ENCODE measurements at places on chromosomes 6 and 20.
A peak's percentile ranks its signal among the peaks of the same experiment; 100 is the strongest.

DNA sequence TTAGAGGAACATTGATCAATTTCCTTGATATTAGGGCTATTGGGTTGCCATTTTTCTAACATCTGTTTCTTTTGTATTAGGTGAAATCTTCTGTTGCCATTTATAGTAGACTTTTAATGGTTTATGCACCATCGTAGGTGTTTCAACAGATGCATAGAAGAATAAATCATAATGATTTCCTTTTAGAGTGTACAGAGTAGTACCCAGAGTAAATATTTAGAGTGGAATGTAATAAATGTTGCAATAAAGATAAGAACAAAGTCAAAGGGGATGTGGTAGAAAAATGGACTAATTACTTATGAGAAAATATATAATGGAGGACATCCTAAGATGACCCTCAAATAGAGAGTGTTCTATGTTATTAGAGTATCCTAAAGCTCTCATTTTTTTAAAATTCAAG is 643.0 kb upstream of the CITED2 start:
- DNase-seq, result no peak

- DNase-seq, result no peak
Observed at GRCh38 chr6:102381203-102381602, 987.7 kb downstream of the GRIK2 start.

DNA sequence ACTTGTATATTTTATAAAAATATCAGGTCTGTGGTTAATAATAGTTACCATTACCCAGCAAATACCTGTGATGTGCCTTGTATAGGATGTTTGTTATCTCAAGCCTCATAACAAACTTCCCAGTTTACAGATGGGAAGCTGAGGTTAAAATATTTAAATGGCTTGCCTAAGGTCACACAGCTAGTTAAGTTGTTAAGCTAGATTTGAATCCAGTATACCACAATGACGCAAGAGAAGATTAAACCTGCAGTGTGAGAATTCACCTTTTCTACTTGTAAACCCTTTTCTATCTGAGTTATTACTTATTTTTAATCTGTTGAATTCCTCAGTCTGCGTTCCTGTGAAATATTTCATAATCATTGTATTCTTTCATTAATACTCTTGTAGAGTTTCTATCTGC is 4.9 kb downstream of the DSP start:
- DNase-seq, result no peak

GRCh38 chr20:60254901-60255411 is 296.7 kb downstream of the CDH26 start:
- DNase-seq, result peak; percentile 32

GRCh38 chr6:91667596-91667995 is 1080.7 kb upstream of the MAP3K7 start:
- no peak for DNase-seq

DNA sequence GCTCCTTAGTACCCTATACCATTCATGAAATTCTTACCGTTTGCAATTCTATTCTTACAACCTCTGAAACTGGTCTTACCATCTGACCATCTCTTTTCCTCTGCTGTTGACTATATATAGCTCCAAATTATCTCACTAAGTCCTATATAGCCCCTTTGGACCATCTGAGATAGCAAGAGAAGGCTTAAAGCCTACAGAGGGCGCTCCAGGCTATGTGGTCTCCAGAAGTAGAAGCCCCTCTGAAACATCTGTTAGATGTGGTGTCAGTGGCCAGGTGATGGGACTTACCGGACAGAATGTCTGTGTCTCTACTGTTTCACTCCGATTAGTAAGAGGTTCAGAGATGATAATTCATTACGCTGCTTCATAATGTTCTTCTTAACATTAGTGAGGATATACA is 140.7 kb upstream of the BMP2 start:
- DNase-seq, result no peak

- DNase-seq, result no peak
Observed at GRCh38 chr20:17943343-17943742, 25.3 kb downstream of the SNX5 start.

DNA sequence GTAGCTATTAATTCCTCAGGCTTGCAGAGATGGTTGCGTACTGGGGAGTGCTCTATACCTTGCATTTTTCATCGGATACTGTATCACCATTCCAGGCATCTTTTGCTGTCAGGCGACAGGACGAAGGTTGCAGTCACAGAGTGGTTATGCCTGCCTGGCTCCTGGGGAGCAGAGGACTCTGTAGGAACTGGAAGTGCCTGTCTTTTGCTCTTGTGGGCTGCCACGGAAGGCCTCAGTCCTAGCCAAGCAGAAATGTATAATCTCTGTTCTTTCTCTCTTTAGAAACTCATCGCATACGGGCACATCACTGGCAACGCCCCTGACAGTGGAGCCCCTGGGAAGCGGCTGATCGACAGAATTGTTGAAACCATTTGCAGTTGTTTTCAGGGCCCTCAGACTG is 29.5 kb downstream of the ARFGEF2 start:
- no peak for DNase-seq

DNA sequence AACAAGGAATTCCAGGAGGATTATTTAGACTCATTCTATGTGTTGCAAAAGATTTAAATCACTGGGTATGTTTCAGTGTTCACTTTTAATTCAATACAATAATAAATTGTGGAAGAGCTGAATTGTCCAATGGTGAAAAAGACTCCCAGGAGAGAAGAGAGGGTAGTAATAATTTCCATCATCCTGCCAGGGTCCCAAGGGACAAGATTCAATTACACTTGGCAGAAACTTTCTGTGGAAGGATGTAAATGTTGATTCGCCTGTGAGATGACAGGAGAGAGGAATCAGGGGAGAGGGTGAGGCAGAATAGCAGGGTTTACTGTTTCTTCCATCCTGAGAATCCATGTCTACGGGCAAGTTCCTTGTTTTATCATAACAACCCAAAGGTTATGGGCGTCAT is 342.7 kb downstream of the ESR1 start:
- no peak for DNase-seq

DNA sequence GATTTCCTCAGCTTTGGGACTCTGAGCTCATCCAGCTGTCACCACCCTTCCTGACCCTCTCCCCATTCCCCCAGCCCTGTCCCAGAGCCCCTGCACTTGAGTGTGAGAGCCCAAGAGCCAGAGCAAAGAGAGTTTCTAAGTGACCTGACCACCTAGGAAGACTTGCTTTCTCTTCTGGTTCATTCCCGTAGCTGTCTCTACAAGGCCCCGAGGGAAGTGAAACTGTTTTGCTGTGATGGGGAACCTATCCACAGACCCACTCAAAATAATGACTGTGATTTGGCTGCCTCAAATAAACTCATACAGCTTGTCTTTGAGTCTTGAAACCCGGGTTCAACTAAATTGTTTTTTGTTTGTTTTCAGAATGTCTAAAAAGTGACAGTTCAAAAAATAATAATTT is 74.6 kb upstream of the XRN2 start:
- DNase-seq, result no peak

DNA sequence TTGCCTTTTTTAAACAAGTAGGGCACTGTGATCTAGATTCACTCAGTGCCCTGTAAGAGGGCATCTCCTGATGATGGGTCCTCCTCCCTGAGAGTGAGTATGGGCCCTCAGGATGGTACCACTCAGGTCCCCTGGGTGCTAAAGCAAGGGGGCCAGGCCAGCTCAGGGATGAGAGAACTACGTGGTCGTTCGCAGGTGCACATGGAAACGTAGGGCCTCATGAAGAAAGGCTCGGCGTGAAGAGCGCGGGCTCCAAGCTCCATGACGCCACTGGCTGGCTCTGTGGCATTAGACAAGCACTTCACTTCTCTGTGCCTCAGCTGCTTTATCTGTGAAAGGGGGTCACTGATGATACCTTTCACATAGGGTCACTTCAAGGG is 50.7 kb downstream of the SYNJ2 start:
- no peak for DNase-seq

- no peak for DNase-seq
Observed at GRCh38 chr20:10824750-10825500, 151.1 kb upstream of the JAG1 start.

GRCh38 chr6:106044151-106044550 is 42.0 kb upstream of the PRDM1 start:
- no peak for DNase-seq

GRCh38 chr20:37388831-37389230 is 42.9 kb downstream of the SRC start:
- no peak for DNase-seq

DNA sequence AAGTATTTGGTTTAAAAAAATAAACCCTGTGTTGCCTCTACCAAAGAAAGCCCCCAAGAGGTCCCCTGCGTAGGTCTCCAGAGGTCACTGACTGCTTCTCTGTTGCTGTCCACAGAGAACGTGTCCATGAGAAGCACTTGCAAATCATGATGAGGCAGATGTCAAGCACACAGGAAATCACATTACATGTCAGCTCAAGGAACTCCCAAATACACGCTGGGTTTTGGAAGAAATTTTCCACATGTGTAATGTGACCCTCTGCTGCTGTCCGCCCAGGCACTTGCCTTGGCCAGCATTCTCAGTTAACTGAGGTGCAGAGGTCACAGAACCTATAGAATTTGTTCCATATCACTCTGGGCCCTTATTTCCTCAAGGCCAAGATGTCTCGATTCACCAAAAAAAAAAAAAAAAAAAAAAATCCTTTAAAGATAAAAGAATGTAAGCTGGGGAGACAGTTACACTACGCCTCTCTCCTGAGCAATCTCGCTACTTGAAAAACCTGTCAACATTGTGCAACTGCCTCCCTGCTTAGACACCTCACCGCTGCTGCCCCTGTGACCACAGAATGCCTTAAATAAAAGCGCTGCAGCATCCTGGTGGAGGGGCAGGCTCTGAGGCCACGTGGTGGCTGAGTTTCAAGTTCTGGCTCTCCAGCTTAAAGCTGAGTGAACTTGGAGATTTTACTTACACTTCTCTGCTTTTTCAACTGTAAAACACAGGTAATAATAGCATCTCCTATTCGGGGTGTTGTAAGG is 42.3 kb downstream of the SLC22A23 start:
- DNase-seq, result no peak

DNA sequence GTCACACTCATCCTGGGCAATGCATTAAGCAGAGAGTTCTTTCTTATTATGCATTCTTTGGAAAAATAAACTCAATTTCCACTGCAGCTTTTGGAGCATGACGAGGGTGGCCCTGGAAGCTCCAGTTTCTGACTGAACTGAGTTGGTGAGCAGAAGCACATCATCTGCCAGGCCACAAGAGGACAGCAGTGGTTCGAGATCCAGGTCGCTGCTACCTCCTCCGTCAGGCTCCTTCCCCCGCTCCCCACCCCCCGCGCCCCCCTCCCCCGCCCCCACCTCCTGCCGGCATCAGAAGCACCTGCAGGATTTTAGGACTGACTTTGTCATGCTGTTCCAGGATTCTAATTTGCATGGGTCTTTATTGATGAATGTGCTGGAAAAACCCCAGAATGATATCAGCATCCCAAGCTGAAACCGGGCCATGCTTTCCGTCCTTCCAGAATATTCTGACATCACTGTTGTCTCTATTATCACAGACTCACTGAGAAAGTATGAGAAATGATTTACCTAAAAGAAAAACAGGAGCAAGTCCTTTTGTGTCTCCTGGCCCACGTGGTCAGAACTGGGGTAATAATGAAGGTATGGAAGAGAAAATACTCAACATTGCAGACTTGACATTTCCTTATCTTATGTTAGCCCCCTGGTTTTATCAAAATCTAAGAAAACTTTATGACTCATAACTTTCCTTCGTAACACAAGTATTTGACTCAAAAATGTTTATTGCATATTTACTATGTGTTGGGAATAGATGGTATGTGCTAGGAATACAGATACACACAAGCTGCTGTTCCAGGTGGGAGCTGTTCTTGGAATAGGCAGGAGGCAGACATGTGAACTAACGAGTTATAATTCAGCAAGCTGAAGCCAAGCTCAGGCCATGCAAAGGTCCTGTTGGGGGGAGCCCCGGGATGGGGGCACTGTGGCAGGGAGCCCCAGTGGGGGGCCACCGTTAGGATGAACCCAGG is 220.2 kb upstream of the EXOC2 start:
- peak; percentile 50 for DNase-seq

DNA sequence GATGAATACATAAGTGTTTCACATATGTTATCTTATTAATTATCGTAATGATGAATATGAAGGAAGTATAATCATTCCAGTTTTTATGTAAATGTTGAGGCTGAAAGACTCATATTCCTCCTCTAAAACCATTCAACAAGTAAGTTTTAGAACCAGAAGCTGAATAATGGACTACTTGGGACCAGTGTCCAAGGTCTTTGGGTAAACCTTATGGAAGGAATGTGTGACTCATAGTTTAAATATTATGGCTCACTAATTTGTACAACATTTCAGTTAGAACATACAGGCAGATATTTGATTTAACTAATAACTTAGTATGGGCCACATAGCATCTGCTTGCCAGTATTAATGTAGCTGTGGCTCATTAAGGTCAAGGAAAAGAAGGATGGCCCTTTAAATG is 209.6 kb downstream of the TFAP2B start:
- no peak for DNase-seq

- DNase-seq, result no peak
Observed at GRCh38 chr6:160871320-160871719, 120.2 kb upstream of the MAP3K4 start.

GRCh38 chr6:331622-332521 is 39.6 kb downstream of the DUSP22 start:
- no peak for DNase-seq

GRCh38 chr20:46111028-46111835 is 6.9 kb upstream of the CD40 start:
- no peak for DNase-seq

DNA sequence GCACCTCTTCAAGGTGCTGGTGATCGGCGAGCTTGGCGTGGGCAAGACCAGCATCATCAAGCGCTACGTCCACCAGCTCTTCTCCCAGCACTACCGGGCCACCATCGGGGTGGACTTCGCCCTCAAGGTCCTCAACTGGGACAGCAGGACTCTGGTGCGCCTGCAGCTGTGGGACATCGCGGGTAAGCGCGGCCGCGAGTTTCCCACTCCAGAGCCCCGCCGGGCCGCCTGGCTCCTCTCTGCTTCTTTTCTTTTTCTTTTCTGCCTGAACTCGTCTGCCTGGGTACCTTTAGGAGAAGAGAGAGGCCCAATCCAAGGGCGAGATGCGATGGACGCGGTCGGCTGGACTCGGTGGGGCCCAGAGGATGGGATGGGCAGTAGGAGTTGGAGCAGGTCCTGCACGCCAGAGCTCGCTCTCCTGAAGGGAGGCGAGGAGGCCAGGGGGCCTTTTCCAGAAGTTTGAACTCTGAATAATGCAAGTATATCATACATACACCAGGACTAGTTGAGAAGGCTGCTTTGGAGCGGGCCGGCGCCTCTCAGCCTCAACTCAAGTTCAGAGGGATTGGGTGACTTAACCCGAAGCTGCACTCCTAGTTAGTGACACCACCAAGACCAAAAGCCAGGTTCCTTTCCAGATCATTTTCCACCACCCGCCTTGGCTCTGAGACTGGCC is 445 bp downstream of the RAB32 start:
- no peak for DNase-seq

GRCh38 chr20:6028818-6029217 is 25.0 kb downstream of the LRRN4 start:
- no peak for DNase-seq

Data from NCI-H1105 (cell line).